ENCODE measurements at places on chromosomes 3 and 15.

DNA sequence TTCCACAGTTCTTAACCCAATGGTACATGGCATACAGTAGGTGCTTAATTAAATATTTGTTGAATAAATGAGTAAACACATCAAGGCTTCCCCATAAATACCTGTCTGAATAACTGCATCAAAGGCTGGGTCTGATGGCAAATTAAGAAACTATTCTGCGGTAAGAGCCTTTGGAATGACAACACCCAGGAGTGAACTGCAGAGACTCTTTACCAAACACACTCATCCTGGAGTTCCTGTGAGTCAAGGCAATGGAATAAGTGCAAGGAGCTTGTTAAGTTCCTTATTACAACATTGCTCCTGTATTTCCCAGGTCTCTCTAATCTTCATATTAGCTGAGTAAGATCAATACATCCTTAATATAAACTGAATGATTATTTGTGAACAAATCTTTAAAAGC is 119.9 kb upstream of the STT3B start:
- DNase-seq, result no peak

DNA sequence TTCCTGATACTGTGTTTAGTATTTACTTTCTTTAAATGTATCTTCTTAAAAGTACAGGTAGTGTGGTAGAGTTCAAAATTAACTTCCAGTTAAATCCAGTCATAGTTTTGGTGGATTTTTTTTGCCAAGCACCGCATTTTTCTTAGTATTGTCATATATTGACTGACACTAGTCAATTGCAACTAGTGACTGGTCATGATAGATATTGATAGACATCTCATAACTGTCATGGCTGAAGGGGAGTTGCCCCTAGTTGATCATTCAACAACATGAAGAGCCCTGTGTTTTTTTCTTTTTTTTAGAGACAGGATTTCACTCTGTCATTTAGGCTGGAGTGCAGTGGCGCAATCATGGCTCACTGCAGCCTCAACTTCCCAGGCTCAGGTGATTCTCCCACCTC is 22.1 kb downstream of the RAB8B start:
- DNase-seq, result no peak

DNA sequence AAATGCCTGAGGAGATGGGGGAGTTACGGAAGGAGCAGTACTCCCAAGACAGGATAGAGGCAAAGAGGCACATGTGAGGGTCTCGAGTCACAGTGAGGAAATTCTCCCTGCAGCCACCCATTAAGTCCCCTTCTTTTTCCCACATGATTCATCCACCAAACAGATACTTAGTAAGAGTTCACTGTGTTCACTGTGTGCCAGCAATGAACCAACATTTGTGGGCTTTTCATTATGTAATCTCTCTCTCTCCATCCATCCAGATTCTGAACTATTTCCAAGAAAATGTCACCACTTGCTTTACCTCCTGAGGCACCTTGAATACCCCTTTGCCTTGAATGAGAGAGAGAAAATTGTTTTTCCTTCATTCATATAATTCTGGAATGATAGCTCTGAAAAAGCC is 24.6 kb upstream of the LRRFIP2 start:
- DNase-seq, result no peak

GRCh38 chr3:159252274-159252673 is 450.4 kb downstream of the MFSD1 start:
- no peak for DNase-seq

DNA sequence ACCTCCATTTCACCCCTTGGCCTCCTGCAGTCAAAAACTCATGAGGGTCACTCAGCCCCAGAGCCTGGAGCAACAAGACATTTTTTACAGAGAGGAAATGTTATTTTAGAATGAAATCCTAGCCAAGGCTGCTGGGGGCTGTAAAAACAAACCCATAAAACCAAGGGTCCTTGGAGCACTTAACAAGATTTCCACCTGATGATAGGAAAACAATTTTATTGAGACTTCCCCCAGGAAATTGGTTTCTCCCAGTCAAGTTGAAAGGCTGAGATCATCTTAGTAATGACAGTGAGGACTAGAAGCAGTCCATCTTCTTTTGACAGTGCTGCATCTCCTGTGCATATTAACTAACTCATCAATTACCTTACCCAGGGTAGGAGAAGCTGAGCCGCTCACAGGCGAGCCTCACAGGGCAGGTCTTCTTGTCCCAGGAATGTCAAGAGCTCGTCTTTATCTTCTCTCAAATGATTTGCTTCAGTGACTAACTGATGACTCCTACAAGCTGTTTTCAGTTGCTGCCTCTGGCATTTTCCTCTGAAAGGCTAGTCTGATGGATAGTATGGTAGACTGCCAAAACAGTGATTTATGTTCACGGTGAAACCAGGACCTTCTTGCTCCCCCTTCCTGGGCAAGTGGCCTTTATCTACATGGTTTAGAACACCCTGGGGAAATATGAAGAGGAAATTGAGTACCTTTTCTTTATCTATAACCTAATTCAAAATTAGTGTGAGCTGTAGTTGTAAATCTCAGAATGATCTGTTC is 34.6 kb upstream of the AEN start:
- no peak for DNase-seq

DNA sequence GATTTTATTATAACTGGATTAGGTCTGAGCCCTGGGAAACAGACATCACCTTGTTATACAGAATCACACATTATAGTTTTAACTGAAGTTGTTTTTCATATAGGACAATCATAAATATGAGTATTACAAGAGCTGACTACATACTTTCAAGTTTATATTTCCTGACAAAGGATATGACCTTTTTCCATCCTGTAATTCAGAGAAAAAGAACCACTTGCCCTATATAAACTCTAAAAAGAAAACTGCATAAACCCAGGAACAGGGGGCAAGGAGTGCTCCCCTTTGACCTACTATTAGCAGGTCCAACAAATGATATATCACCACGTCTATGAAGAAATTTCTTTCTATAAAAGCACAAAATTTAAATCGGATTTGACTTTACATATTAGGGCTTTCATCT is 20.9 kb downstream of the B3GALNT1 start:
- DNase-seq, result no peak

- no peak for DNase-seq
These were observed at the start of gene GCNT3 for GRCh38 chr15:59611276-59612260. GCNT3 (plus strand) TSS chr15:59611783; CDS start chr15:59618239, 6,456 bp downstream.

DNA sequence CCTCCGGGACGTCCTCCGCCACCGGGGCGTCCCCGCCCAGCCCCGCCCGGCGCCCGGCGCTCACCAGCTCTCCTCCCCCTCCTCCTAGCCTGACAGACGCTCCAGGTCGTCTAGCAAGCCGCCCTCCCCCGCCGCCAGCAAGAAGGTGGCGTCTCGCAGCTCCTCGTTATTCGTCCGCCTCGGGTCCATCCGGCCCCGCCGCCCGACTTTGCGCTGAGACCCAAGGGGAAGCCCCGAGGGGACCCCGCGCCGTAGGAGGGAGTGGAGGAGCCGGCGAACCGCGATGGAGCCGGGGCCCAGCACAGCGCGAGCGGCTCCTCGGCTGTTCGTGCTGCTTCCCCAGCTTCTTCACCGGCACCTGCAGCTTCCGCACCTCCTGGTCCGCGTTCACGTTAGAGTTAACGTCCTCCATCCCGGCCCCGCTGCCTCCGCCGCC is 26.3 kb upstream of the MTHFS start:
- peak; percentile 30 for DNase-seq

GRCh38 chr15:68114356-68114755 is 60.2 kb downstream of the PIAS1 start:
- DNase-seq, result no peak

DNA sequence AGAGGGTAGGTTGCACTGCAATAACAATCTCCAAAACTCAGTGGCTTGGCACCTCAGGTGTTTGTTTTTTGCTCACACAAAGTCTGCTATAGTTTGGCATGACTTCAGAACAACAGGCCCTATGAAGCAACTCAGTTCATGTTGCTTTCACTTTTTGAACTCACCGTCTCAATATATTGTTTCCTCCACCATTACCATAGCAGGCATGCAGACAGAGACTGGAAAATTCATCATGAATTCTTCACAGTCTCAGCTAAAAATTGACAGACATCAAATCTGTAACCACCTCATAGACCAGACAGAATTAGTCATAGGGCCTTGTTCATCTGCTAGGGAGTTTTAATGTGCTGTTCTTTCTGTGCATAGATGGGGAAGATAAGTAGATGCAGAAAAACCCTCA is 161.4 kb upstream of the POU1F1 start:
- no peak for DNase-seq

DNA sequence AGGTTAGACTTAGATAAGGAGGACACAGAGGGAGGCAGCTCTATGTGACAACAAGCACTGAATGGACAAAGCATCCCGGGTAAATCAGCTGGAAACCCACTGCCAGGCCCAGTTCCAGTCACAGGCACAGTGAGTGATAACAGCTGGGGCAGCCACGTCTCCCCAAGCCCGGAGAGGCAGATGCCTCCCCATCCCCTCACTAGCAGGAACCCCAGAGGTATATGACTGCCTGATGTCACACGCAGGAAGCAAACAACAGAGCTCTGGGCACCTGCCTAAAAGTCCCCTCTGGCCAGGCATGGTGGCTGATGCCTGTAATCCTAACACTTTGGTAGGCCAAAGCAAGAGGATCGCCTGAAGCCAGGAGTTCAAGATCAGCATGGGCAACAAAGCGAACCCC is 18.2 kb downstream of the C15orf62 start:
- DNase-seq, result no peak

DNA sequence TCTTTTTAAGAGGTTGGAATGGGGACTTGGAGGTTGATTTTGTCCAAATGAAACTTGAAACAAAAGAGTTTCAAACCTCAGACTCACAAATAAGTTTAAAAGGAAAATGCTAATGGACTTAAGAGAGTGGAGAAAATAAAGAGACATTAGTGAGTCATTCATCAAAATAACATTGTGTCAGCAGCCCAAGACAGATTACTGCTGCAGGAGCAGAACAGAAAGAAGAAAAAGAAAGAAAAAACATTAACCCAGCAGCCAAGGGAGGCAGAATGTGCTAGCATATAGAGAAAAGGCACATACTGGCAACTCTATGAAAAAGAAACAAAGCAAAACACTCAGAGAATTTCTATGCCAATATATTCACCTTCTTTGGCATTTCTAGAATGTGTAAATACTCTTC is 42.6 kb downstream of the ADAMTS9 start:
- no peak for DNase-seq

DNA sequence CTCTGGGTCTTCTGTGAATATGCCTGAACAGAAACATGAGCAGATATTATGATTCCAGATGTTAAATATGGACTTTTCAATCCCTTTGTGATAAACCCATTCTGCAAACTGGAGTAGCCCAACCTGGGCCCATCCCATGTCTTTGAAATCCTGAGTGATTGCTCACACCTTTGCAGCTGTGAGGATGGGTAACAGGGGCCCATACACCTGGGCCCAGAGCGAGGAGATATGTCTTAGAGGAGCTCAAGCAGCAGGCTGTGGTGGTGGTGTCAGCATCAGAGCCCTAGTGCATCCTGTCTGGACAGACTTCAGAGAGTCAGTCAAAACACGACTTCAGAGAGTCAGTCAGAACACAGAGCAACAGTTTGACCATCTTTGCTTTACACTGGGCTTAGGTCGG is 64.9 kb upstream of the LIMD1 start:
- DNase-seq, result no peak

DNA sequence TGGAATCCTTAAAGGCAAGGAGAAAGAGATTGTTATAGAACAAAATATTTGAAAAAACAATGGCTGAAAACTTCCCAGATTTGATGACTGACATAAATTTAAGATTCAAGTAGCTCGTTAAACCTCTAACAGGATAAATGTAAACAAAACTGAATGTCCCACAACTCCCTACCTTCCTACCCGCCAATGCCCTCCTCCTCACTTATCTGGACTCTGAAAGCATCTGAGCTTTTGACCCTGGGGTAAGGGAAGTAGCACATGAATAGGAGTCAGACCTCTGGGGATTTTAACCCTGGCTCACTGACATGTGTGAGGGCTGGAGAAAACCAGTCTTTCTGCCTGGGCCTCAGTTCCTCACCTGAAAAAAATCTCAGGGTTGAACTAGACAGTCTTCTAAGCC is 26.9 kb downstream of the CYP19A1 start:
- DNase-seq, result no peak

DNA sequence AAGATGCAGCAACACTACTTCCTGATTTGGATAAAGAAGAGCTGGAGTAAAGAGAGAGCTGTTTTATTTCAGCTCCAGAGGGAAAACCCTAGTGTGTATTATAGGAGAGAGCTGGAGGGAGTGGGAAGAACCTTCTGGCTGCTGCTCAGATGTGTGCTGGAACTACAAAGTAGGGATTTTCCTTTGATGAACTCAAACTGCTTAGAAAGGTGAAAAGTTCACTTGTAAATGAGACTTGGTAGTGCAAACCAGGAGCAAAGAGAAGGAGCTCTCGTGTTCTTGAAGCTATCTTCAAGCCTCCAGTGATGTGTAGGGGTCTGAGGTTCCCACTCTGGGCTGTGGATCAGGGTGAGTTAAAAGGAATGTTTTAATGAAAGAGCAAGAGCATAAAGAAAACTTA is 110.4 kb downstream of the EDEM1 start:
- DNase-seq, result no peak

- DNase-seq, result no peak
These were observed 92.8 kb upstream of the MELTF start for GRCh38 chr3:197122394-197122793.

DNA sequence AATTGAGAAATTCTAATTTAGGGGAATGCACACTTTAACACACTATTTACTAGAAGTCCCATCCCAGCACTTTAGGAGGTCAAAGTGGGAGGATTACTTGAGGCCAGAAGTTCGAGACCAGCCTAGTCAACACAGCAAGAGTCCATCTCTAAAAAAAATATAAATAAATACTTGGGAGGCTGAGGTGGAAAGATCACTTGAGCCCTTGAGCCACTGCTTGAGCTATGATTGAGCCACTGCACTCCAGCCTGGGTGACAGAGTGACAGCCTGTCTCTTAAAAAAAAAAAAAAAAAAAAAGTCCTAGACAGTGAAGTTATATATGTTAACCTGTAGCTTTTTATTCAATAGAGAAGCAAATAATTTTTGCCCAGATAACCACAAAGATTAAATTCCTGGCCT is 69.2 kb downstream of the DLG1 start:
- no peak for DNase-seq

DNA sequence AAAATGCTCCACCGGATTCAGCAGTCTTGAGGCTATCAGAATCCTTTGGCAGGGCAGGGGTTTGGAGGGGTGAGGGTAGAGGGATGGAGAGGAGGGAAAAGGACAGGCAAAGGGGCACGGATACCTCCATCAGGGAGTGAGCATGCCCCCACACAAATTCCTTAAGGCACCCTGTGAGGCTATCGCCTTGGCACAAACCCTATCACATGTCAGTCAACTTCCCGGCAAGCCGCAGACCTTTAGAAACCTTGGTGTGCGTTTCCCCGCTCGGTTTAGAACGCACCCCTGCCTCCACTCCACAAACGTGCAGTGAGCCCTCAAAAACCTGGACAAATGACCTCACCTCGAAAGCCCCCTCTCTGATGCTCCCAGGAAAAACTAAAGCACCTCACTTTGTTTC is 422 bp upstream of the SETMAR start:
- DNase-seq, result no peak

DNA sequence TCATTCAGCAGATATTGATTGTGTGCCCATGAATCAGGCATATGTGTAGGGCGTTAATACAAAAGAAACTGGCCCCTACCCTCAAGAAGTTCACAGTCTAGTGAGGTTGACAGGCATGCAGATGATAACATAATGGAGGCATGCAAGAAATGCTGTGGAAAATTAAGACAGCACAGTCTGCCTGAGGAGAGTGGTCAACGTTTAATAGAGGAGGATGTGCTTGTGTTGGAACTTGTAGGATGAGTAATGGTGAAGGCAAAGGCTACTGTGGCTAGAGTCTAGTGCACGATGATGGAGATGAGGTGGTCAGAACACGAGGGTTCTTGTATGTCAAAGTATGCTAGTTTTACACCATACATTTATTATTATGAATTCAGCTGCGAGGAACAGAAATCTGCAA is 295.7 kb downstream of the SOX2 start:
- no peak for DNase-seq

- no peak for DNase-seq
These were observed 181.6 kb upstream of the MBNL1 start for GRCh38 chr3:152087153-152087552.

Measured in progenitor cell of endocrine pancreas (in vitro differentiated cells).